ENCODE measurements at places on chromosomes 3 and 15.

- no peak for DNase-seq
Measured at GRCh38 chr3:67653425-67654098, 850 bp downstream of the SUCLG2 start.

DNA sequence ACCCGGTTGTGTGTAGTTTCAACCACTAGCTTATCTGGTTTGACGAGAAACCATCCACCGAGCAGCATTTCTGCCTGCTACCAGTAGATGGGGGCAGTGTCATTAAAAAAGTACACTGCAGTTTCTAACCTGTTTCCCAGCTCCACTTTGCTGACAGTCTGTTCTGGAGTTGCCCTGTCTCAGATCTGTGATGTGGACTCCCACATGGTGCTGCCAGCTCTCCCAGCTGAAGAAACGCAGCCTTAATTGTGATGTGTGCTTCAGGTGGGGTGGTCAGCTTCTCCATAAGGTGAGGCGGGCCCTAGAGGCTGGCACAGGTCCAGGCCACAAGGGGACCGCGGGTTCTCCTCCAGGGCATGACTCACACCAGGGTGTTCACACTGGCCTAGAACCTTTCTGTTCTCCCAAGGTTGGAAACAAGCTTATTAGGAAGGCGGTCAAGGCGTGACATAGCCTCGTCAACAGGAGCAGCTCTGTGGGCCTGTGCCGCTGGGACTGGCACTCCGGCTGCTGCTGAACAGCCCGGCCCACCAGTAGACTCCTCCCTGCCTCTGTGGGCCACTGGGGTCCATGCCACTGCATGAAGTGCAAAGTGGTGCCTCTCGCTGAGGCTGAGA is 2.9 kb upstream of the FAM43A start:
- DNase-seq, result peak; percentile 64

DNA sequence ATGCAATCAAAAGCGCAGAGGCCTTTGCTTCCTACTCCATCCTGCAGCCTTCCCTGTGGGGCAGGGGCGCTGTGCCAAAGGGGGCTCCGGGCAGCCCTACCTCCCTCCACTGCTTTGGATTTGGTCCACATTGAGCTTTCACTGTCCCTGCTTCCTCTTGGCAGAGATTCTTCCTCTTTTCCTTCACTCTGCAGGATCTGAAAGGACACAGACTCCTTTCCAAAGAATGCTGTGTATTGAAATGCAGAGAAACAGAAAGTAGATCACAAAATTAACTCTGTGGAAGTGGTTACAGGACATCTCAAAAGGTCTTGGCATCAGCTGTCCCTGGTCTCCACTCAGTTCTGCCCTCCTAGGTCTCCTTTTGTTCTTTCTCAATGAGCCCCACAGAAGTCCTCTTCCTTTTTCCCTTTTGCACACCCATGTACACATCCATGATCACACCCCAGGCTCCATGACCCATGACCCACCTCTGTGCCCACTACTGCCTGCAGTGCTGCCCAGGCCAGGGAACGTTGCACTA is 64.1 kb downstream of the CCR1 start:
- DNase-seq, result no peak

DNA sequence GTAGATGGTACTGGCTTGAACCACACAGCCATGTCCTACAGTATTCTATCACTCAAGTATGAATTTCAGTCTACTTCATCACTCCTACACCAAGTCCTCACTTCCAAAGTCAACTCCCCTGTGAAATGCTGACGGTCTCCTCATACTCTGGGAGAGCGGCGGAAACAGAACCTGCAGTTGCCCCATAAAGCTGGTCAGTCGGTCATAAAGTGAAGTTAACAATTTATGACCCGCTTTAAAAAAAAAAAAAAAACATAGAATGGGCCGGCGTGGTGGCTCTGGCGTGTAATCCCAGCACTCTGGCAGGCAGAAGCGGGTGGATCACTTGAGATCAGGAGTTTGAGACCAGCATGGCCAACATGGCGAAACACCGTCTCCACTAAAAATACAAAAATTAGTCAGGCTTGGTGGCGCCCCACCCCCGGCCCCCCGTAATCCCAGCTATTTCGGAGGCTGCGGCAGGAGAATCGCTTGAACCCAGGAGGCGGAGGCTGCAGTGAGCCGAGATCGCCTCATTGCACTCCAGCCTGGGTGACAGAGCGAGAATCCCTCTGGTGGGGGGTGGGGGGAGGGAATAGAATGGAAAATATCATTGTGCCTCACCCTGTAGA is 2.1 kb downstream of the TRANK1 start:
- DNase-seq, result no peak

DNA sequence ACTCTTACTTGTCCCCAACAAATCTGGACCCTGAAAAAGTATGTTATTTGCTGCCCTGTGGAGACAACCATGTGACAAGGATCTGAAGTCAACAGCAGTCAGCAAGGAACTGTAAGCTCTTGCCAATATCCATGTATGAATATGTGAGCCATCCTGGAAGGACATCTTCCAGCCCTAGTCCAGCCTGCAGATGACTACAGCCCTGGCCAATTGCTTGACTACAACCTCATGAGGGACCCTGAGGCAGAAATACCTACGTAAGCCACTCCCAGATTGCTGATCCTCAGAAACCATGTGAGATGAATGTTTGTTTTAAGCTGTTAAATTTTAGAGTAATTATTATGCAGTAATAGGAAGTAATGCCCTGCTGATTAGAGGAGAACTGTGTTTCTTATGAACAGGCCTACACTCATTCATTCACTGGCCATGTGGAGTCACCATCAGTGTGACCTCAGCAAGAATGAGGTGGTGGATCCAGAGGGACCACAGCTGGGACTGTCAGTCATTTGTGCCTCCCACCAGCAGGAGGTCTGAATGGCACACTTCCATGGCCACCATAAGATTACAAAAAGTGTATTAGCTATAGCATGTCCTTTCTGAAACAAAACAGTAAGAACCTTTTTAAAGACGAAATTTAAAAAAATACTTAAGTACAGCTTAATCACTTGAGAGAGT is 92.6 kb downstream of the TFDP2 start:
- DNase-seq, result no peak

DNA sequence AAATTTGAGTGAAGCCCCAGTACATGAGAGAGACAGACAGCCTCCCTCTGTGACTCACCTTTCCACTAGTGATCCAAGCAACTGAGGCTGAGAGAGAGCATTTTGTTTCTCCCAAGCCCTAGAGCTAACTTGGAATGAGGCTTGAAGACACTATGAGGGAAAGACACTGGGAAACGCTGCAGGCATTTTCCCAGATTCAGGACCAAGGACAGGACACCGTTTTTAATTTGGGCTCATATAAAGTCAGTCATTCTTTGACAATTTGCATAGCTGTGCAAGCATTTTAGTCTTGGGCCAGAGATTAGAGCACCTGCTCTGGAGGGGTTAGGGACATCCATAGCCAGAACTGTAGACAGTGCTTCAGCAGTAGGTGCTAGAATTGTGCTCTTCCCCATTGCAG is 249.0 kb downstream of the AGBL1 start:
- no peak for DNase-seq

- DNase-seq, result no peak
Measured at GRCh38 chr3:142925140-142925539, 36.3 kb upstream of the PCOLCE2 start.

DNA sequence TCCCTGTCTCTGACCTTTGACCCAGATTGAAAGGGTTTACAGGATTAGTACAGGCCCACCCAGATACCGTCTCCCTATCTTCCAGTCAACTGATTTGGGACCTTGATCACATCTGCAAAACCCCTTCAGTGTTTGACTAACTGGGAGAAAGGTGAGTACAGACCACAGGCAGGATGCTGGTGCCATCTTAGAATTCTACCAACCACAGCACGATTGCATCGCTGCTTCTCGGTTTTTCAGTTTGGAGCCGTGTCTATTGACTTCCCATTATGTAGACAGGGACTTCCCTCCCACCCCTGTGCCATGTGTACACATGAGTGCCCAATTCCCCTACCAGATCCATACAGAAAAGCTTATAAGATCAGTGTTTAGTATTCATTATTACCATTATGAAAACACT is 6.6 kb upstream of the KLF13 start:
- no peak for DNase-seq

GRCh38 chr3:134638385-134639030 is 12.3 kb downstream of the KY start:
- no peak for DNase-seq

GRCh38 chr3:113533534-113533892 is 1.2 kb downstream of the SIDT1 start:
- no peak for DNase-seq

- DNase-seq, result no peak
Measured at GRCh38 chr15:65660927-65661326, 39.2 kb downstream of the SLC24A1 start.

DNA sequence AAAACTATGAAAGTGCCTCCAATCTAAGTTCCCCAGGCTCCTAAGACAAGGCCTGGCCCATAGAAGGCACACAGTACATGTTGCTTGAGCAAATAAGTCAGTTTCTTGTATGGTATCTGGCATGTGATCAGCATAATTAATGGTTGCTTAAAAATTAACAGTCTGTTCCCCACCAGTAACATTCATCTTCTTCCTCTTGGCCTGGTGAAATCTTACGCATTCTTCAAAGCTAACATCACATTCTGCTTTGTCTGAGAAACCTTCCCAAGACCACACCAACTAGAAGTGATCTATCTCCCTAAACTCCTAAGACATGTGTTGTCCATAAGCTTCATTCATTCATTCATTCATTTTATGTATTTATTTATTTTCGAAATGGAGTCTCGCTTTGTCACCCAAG is 48.1 kb downstream of the LIPC start:
- DNase-seq, result no peak

- DNase-seq, result no peak
Measured at GRCh38 chr3:16357186-16358121, 92.4 kb downstream of the OXNAD1 start.

- no peak for DNase-seq
Measured at GRCh38 chr3:141380987-141381386, 12.7 kb downstream of the ZBTB38 start.

GRCh38 chr3:188888321-188889053 is 283.3 kb upstream of the TPRG1 start:
- no peak for DNase-seq

DNA sequence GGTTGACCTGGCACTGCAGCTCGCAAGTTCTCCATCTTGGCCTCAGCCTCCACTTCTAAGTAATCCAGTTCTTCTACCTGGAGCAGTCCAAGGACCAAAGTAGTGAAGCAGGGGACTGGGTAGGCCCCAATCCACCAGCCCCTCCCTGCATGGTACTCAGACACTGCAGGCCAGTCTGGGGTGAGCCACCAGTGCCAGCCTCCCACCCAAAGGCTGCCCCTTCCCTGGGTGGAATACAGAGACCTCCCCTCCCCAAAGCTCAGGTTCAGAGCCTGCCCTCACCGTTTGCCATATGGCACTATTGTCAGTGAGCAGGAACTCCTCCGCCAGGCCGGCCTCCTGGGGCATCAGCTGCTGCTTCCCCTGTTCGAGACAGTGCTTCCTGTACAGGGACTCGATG is 10.8 kb downstream of the POLG start:
- no peak for DNase-seq
